ENCODE measurements at places on chromosomes 5 and 9. TPM values are rescaled to one million over a fixed set of nuclear protein-coding genes. Genes with fewer than 3 reads are reported as not detected.
A peak's percentile ranks its signal among the peaks of the same experiment; 100 is the strongest.

Gene GLRA1
- not detected for total RNA-seq

Gene TMC1
- not detected for total RNA-seq

Gene PCDHGA7
- total RNA-seq: 0.10 TPM

Gene PCDHGA2
- total RNA-seq: 0.08 TPM

GRCh38 chr5:146690880-146691355 lies 174.9 kb upstream of the GPR151 start:
- no peak for DNase-seq

DNA sequence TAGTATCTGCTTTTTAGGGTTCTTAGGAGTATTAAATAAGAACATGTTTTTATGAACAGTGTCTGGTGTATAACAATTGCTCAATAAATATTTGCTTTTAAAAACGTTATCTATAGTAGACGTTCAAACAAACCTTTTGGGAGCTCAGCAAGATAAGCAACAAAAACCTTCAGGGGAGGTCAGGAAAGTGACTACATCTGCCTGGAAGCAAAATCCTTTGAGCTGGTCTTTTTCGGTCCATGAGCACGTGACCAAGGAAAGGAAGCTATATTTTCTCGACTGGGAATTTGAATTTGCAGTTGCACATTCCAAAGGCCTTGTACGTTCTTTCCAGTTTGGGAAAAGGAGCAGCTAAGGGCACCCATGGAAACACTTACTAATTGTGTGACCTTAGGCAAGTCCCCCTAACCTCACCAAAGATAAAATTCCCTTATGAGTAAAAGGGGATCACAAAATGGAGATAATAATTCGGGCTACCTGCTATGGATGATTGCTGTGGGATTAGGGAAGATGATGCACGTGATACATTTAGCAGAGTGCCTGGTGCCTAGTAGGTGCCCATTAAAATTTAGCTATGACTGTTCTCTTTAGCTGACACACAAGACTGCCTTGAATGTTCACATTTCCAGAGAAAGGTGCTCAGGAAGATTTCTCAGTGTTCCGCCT lies 45.4 kb downstream of the PTTG1 start:
- peak; percentile 22 for DNase-seq

GRCh38 chr9:135500525-135501260 lies at the start of gene MRPS2:
TSS of gene MRPS2 (plus strand) at chr9:135500682. CDS start at chr9:135500711, 29 bp downstream.
- peak; percentile 95 for DNase-seq

- no peak for DNase-seq
These were observed 72.3 kb downstream of the ZNF366 start for GRCh38 chr5:72434781-72435437.

DNA sequence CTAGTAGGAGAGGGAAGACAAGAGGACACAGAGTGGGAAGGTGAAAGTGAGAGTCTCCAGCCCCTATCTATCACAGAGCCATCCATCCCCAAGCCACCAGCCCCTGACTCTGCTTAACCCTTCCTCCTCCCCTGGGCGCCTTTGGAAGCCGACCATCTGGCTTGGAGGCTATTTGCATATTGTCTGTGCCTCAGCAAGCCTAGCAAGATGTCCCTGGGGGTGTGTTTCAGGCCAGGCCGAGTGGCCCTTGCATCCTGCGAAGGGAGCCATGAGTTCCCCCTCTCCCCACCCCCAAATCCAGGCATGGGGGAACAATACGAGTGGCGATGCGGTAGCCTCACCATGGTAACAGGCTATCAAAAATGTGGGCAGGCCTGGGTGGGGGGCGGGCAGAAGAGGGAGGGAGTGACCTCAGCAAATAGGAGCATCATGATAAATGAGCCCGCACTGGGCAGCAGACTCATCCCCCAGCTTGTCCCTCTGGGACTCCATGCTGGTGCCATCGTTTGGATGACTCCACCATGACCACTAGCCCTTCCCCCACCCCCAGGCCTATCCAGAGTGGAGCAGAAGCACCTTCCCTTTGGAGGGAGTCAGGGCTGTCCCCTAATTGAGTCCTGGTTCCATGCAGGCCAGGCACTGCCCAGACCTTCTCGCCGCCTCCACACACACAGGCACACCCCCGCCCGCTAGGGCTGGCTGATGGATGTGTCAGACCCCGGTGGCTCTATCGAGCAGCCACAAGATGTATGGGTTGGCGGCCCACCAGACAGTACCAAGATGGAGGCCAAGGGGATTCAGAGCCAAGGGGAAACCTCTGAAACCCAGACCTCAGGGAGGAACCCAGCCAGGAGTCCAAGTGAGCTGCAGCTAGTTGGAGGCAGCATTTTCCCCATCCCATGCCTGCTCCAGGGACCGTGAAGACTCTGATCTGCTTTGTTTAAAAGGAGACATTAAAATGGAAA lies 14.6 kb downstream of the URM1 start:
- DNase-seq: no peak

DNA sequence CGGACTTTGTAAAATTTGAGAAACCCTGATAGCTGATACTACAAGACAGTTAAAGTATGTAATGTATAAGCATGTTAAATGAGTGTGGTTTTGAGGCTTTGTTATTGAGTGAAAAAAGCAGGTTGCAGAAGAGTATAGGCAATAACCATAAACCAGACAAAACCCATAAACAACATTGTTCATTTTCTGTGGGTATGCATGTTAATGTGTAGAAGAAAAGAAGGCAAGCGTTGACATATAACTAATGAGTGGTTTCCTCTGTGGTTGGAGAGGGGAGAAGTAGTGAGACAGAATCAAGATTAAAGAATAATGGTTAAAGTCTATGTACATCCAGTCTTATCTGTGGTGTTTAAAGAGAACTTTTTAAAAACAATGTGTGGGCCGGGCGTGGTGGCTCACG lies 26.2 kb downstream of the RAD23B start:
- no peak for DNase-seq

DNA sequence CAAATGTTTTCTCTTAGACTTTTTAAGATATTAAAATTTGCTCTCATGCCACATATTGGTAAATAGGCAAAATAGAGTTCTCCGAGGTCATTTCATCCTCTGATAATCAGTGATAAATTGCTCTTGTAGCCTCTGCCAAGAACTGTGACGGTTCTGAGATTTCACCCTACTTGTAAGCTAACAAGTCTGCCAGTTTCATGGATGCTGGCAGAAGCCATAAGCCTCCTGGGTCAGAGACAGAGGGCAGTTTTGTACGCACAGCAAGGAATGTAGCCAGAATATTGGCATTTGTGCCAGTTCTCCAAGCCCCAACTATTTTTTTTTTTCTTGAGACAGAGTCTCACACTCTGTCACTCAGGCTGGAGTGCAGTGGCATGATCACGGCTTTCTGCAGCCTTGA lies 945.0 kb upstream of the WWC1 start:
- DNase-seq: no peak

DNA sequence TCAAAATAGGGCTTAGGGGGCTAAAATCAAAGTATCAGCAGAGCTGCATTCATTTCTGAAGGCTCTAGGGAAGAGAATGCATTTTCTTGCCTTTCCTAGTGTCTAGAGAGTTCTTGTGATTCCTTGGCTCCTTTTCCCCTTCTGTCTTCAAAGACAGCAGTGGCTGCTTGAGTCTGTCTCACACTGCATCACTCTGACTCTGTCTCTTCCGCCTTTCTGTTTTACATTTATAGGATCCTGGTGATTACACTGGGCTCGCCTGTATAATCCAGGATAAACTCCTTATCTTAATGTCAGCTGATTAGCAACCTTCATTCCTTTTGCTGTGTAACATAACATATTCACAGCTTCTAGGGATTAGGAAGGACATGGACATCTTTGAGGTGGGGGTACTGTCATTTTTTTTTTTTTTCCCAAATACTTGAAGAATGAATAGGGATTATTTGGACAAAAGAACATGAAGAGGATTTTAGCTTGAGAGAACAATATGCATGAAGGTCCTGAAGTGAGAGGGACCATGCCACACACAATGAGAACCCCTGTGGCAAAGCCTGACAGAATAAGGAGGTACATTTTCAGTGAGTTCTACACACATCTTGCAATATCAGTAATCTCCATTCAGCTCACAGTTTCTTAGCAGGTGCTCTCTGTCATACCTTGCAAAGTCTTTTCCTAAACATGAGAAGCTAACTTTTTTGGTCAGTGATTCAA lies 267.6 kb downstream of the FAM170A start:
- DNase-seq: peak; percentile 10

GRCh38 chr5:5887833-5888232 lies 465.4 kb downstream of the ICE1 start:
- no peak for DNase-seq

GRCh38 chr9:91898451-91899218 lies 51.4 kb downstream of the ROR2 start:
- DNase-seq: peak; percentile 58

GRCh38 chr9:104861397-104861796 lies 66.6 kb downstream of the ABCA1 start:
- no peak for DNase-seq

Data from hepatocyte (in vitro differentiated cells).